Ecto neural progenitor cell (in vitro differentiated cells): ENCODE measurements at places on chromosomes 7 and 10.

- no peak for DNase-seq
Observed at GRCh38 chr7:109983618-109984017, 1107.3 kb upstream of the LRRN3 start.

- no peak for DNase-seq
Observed at GRCh38 chr7:36165059-36165458, 12.0 kb downstream of the EEPD1 start.

GRCh38 chr10:103067956-103068355 is 125.1 kb downstream of the NT5C2 start:
- DNase-seq, result no peak

GRCh38 chr10:88291289-88292184 is 291.6 kb downstream of the RNLS start:
- no peak for DNase-seq

GRCh38 chr10:92699193-92699517 is 9.4 kb downstream of the HHEX start:
- DNase-seq, result no peak

DNA sequence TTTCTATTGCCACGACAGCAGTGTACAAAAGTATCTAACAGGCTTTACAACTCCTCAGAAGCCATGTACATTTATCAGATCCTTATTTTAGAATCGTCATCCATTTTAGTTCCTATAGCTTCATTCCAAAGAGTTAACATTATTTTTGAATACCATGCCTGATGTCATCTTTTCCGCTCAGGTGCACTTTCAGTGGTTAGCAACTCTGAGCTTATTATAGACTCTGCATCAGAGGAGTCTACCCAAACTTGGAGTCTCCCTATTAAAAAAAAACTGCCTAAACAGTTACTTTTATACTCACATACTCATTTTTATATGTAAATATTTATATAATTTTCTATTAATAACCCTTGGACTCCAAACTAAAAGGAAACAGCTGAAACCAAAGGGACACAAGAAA is 31.6 kb upstream of the PRSS37 start:
- no peak for DNase-seq

DNA sequence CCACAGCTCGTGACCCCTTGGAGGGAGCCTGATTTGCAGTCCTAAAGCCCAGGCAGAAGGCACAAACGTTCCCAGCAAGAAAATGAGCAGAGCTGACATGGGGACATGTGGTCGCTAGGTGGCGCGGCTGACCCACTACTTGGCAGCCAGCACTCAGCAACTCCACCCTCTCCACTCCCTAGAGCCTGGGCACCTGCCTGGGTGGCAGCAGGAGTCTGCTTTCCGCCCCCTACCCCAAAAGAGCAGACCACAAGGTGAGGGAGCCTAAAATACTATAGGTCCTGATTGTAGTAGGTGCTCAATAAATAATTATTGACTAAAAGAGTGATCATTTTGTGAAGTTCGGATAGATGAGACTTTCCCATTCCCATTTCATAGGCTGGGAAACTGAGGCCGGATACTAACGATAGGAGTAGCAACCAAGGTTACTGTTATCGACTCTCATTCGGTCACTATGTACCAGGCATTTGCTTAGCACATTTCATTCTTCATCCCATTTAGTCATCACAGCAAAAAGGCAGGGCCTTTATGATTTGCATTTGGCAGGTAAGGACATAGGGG is 57.4 kb downstream of the NEUROG3 start:
- peak; percentile 87 for DNase-seq

- DNase-seq, result no peak
Observed at GRCh38 chr10:57654856-57655255, 612.8 kb downstream of the IPMK start.

DNA sequence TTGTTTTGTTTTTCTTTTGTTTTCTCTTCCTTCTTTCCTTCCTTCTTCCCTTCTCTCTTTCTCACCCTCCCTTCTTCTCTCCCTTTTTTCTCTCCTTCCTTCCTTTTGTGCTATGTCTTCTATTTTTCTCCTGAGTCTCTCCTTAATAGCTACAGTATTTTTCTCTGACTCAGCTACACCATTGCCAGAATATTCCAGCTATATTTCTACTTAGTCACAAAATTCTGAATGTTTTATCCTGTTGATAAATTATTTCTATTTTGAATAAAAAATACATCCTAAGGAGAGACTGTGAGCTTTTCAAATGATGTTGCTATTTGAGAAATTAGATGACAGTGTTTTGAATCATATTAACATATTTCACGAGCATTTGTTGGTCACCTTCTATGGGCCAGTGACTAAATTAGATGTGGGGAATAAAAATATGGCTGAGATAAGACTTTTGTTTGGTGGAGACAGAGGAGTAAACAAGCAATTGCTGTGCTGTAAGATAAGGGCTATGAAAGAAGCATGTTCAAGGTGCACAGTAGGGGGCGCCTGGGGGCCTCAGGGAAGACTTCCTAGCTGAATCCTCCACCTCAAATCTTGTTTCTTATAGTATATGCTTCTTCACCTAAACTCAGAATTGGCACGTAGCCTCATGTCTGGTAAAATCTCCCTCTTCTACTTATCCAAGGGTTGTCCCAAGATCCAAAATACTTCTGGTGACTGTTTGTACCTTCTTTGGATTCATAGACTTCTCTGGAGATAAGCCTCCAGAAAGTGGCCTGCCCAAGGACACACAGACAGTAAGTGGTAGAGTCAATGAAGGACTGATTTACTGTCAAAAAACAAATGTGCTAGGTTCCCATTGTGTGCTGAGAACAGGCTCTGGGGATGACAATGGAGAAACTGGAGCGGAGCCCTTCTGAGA is 115.5 kb upstream of the CREB5 start:
- no peak for DNase-seq

DNA sequence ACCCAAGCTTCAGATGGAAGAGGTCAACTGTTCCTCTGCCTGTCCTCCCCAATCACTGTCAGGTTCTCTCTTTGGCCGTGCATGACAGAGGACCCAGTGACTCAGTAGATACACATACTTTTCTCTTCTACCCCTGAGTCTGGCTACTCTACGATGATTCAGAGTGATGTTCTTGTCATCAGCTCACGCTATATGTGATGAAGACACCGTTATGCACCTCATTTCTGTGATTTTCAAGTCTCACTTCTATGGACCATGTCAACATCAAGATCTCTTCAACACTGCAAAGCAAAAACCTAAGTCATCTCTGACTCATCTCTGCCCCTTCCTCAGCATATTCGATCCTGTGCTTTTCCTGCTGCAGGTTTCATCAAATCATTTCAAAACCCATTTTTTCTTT is 76.6 kb upstream of the DGKI start:
- DNase-seq, result no peak

DNA sequence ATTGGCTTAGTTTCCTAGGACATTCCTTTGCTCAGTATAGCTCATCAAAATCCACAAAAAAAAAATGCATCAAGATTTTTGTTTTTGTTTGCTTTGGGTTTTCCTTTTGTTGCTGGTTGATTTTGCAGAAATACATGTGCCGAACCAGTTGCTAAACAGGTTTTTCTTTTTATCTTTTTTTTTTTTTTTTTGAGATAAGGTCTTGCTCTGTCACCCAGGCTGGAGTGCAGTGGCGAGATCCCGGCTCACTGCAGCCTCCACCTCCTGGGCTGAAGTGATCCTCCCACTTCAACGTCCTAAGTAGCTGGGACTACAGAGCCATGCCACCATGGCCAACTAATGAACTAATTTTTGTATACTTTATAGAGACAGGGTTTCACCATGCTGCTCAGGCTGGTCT is 8.3 kb downstream of the CSTF2T start:
- no peak for DNase-seq

- DNase-seq, result no peak
Observed at GRCh38 chr10:101932183-101932582, 88.6 kb upstream of the KCNIP2 start.

GRCh38 chr7:158356454-158356853 is 231.2 kb downstream of the PTPRN2 start:
- no peak for DNase-seq

GRCh38 chr7:106659166-106659962 is 1.6 kb downstream of the CCDC71L start:
- no peak for DNase-seq

DNA sequence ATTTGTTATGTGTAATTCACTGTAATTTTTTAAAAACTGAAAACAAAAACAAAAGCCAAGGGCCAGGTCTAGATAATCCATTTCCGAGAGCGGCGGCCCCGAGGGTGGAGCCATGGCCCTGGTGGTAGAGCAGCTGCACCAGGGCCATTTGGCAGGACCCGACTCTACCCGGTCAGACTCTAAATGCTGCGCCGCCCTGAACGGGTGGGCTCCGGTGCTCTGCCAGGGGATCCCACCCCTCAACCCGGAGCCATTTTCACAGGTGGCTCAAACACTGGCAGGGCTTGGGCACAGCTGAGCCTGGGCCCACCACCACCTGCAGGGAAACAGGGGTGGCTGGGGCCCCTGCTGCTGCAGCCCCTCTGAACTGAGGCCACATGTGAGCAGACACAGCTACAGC is 56.9 kb downstream of the DPYSL4 start:
- no peak for DNase-seq

DNA sequence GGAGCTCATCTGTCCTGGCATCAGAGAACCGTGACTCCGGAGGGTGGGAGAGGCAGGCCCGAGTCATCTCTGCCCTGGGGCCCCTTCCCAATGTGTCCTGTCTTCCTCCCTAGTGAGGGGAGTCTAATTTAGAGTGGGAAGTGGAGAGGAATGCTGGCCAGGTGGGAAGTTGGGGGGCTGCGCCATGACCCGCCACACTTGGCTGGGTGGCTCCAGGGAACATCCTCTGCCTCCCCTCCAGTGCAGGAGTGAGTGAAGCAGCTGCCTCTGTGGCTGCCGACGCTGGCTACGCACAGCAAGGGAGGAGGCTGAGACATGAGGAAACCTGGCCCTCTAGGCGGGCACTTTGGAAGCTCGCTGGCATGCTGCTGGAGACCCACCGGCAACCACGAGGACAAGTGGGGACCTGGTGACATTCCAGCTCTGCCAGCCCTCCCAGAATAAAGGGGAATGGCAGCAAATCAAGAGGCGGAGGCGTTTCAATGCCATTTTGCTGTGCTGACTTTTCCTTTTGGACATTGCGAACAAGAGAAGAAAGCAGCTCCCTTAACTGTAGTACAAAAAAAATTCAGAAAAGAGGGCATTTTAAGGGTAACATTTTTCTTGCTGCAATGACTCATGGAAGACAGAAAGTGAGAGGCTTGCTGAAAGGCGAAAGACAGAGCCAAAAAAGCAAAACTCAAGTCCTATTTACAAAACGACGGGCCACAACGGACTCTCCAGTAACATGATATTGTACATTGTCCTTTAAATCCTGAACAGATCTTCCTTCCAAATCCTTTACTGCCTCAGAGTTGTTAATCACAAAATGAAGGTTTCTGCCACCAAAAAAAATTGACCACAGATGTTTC is 121.2 kb upstream of the PITRM1 start:
- no peak for DNase-seq

- DNase-seq, result no peak
Observed at GRCh38 chr7:69309601-69310000, 288.7 kb upstream of the AUTS2 start.

- no peak for DNase-seq
Observed at GRCh38 chr10:113491967-113492565, 60.8 kb upstream of the HABP2 start.

GRCh38 chr10:128846927-128847326 is 620.1 kb upstream of the MGMT start:
- DNase-seq, result no peak

- DNase-seq, result no peak
Observed at GRCh38 chr7:80140388-80140787, 5.8 kb downstream of the GNAI1 start.

GRCh38 chr10:3395458-3395861 is 222.9 kb upstream of the PITRM1 start:
- DNase-seq, result no peak

- DNase-seq, result no peak
Observed at GRCh38 chr7:138924501-138925225, 56.5 kb downstream of the KIAA1549 start.

- DNase-seq, result no peak
Observed at GRCh38 chr10:37992083-37992482, 15.6 kb upstream of the ZNF25 start.
